Left ventricle myocardium inferior (tissue), 1 donor: ENCODE measurements at places on chromosomes 13 and 19. TPM values are rescaled to one million over a fixed set of nuclear protein-coding genes. Genes with fewer than 3 reads are reported as not detected.

CCDC8 gene
- 30.8 TPM for total RNA-seq

ZNF607 gene
- 6.6 TPM for total RNA-seq

ATP7B gene
- 3.8 TPM for total RNA-seq

MISP3 gene
- total RNA-seq, result 8.1 TPM

- DNase-seq, result no peak
Measured at GRCh38 chr19:15589760-15590451, 25.1 kb upstream of the CYP4F8 start.

GRCh38 chr13:111854403-111854802 lies 212.5 kb upstream of the SOX1 start:
- no peak for DNase-seq

GRCh38 chr19:54352041-54352440 lies 12.7 kb downstream of the LAIR1 start:
- DNase-seq, result no peak

DNA sequence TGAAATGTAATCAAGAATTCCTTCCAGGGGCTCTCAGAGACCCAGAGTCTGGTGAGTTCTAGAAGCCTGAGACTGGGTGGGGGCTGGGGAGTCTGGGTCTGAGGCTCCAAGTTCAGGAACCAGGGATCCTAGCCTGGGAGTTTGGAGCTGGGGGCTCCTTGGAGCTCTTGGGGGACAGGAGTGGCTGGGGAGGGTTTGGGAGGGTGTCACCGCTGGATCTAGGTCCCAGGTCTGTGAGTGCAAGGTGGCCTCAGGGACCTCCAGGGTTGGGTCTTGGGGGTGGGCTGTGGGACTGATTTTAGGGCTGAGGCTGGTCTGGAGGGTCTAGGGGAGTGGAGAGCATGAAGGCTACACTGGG lies 1.1 kb downstream of the SYCN start:
- no peak for DNase-seq

DNA sequence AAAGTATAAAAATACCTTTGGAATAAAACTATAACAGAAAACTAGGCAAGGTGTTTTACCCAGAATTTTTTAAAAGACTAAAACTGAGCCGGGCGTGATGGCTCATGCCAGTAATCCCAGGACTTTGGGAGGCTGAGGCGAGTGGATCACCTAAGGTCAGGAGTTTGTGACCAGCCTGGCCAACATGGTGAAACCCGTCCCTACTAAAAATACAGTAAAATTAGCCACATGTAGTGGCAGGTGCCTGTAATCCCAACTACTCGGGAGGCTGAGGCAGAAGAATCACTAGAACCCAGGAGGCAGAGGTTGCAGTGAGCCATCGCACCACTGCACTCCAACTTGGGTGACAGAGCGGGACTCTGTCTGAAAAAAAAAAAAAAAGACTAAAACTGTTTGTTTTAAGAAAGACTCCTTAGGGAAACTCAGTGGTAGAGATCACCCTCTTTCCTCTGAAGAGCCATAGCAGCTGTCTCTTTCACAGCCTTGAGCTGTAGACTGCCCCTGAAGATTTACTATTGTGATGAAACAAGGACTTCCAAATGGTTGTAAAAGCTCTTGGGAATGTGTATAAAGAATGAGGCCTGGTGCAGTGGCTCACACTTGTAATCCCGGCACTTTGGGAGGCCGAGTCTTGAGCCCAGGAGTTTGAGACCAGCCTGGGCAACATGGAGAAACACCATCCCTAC lies 14.7 kb upstream of the KCTD4 start:
- DNase-seq, result no peak

DNA sequence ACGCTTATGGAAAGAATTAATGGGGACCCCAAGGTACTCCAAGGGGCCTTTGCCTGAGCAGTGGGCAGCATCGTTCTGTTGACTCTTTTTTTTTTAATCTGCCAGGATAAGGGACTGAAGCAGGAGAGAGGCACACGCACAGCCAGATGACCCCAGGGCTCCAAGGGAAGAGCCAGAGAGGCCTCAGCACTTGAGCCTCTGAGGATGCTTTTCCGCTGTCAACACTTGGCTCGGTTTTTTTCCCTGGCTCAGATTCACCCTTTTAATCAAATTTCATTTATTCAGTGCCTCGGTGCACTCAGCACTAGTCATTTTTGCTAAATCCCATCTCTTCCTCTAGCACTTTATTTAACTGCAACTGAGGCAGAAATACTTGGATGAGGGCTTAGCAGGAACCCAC lies 226.3 kb downstream of the FGF9 start:
- DNase-seq, result peak; percentile 20

DNA sequence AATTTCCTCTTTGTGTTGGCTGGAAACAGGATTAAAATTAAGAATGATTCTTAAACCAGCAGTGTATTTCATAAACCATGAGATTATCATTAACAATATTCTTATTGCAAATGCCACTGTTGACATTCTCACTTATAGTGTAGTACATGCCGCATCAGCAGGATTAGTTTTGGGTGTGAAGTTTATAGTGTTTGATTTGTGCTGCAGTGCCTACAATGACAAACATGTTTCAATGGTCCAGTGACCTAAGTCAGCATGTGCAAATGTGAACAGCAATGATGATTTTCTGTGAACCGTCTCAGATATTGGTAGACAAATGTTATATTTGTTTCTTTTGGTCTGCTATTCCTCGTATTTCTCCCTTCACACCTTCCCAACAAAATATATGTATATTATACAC lies 49.8 kb upstream of the TDRD3 start:
- no peak for DNase-seq

- DNase-seq, result no peak
Measured at GRCh38 chr19:13408889-13409518, 97.3 kb downstream of the CACNA1A start.

DNA sequence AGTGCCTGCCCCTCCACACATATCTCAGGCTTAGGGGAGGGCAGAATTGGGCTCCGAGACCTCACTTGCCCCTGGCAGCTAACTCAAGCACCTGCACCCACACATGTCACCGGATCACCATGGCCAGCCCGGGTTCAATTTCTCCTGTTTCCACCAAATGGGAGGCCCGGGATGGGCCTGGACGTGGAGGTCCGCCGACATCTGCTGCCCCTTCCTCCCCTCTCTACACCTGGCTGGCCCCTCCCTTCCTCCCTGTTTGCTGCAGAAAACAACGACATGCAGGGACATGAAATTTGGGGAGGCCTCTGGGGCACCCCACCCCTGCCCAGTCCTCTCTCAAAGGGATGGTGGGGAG lies 1.3 kb downstream of the PRKD2 start:
- no peak for DNase-seq

DNA sequence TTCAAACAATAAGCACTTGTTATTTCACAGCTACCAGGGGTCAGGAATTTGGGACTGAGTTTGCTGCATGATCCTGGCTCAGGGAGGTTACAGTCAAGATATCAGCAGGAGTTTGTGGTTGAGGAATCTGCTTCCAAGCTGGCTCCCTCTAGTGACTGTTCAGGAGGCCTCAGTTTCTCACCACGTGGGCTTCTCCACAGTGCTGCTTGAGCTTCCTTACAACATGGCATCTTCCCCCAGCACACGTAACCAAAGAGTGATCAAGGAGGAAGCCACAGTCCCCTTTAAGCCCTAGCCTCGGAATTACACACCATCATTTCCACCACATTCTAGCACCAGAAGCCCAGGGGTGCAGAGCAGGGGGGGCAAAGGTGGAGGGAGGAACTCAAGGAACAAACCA lies 28.8 kb downstream of the CELF5 start:
- no peak for DNase-seq

DNA sequence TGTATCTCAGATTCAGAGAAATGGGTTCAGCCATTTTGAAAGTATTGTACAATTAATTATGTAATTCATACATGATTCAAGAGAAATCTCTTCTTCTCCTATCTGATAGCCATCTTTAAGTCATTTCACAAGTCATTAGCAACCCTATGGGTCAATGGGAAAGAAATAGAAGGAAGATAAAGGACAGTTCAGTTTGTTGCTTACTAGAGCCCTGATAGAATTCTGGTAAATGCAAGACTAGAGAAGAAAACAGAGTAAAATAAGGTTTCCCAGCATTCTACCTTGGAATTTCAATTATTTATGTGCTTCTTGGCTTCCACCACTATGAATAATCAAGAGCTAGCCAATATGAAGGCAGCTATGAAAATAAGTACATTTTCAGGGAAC lies 117.7 kb downstream of the LHFPL6 start:
- DNase-seq, result no peak

DNA sequence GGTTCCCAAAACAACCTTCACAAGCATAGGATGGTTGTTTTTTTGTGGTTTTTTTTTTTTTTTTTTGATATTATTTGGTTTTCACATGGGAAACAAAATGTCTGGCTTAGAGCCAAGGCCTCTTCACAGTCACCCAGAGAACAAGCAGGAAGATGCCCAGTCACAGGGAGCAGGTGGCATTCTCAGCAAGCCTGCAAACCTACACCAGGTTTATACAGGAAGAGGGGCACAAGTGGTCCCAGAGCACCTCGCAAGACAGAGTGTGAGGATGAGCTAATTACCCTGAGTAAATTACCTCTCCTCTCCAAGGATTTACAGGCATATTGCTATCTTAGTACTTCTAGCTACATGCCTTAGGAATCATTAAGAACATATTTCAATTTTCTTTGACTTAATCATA lies 1375.6 kb downstream of the EFNB2 start:
- DNase-seq, result no peak

GRCh38 chr13:33004511-33004910 lies 11.7 kb upstream of the KL start:
- DNase-seq, result peak; percentile 58

GRCh38 chr19:38452430-38453366 lies 19.2 kb downstream of the RYR1 start:
- DNase-seq, result no peak

GRCh38 chr19:31146546-31147183 lies 202.6 kb downstream of the TSHZ3 start:
- no peak for DNase-seq

DNA sequence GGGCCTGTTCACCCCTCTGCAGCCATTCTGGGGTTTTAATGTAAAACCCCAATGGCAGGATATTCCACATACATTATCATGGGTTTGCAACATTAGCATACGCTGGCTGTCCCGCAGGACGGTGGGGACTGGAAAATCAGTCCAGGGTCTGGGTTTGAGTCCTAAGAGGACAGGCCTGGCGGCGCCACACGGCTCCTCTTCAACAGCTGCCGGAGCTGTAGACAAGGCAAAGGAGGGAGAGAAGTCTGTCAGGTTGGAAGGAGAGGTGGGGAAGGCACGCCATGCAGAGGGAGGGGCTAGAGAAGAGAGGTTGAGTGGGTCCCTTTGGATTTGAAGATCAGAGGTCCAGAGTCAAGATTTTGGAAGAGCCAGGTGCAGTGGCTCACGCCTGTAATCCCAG lies 11.9 kb downstream of the NFKBID start:
- DNase-seq, result no peak

DNA sequence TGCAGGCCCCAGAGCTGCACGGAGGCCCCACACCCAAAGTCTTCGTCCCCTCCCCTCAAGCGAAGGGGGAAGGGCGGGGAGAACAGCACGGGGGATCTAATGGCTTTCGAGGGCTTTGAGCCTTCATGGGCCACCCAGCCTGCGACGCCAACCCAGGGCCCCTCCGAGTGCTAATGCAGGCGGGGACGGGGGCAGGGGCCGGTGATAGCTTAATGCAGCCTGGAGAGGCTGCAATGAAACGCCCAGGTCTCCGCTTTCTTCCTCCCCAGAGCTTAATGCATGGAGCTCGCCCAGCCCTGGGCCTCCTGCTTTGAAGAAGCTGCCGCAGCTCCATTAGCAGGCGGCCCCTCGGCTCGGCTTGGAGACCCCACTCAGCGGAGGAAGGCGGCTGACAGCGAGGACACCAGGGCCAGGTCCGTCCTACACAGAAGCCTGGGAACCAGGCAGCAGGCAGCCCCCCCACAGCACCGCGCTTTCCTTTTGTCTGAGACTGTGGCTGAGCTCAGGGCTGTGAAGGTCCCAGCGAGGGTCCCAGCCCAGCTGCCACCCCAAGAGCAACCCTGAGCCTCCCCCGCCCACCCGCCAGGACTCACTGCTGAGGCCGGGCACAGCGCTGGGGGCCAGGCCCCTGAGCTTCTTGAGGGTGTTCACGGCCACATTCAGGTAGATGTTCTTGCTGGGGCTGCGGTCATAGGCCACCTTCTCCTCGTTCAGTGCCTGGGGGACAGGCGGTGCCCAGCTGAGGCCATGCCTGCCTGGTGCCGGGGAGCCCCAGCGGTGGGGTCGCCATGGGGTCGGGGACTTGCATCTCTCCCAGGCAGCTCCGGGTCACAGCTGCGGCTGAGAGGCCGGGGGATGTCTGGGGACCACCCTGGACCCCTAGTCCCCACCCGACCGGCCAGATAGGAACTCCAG lies 7.5 kb upstream of the ATP8B3 start:
- peak; percentile 15 for DNase-seq

- DNase-seq, result peak; percentile 55
Measured at GRCh38 chr19:53982611-53983010, 8.8 kb upstream of the CACNG6 start.
